ENCODE measurements at places on chromosomes 7 and 10.

GRCh38 chr10:102523250-102524029, 19.7 kb downstream of the SUFU start:
- DNase-seq: no peak

- no peak for DNase-seq
Observed at GRCh38 chr7:140539461-140539860, 60.2 kb upstream of the MKRN1 start.

GRCh38 chr10:107163076-107163855, 1.2 kb downstream of the SORCS1 start:
- DNase-seq: no peak

DNA sequence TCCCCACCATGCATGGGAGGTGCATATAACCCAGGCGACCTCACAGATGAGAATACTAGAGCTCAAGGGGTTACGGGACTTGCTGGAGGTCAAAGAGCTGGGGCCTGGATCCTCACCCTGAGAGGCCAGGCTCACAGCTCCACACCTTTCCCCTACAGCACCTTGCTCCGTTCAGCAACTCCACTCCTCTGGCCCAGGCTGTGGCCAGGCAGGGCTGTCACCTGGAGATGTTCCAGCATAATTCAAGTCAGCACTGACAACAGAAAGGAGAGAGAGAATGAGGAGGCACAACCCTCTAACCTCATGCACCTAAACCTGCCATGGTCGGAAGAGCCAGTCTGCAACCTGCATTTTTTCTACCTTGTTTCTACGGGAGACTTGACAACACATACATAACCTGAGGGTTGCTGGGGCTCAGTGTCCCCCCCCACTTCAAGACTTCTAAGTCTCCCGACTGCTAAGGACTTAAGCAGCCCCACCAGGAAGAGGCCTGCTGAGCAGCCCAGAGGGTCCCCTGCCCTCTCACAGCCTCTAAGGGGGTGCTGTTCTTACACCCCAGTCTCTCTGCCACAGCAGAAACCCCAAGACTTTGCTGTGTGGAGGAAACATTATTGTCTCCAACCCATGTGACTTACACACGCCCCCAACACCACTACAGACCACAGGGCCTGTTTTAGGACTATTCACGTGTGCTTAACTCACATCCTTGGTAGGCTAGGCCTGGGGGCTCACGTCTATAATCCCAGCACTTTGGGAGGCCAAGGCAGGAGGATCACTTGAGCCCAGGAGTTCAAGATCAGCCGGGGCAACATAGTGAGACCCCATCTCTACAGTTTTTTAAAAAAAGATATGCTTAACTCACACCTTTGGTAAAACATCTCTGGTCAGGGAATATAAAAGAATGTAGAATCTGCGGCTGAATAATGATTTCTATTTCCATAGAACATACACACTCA, 175.6 kb downstream of the FAM107B start:
- no peak for DNase-seq

- DNase-seq: no peak
Observed at GRCh38 chr10:48249004-48249762, 25.3 kb downstream of the FRMPD2 start.

- DNase-seq: no peak
Observed at GRCh38 chr10:27779462-27780015, 33.9 kb upstream of the MKX start.

GRCh38 chr10:46096909-46097575, 51.0 kb upstream of the MSMB start:
- no peak for DNase-seq

- DNase-seq: no peak
Observed at GRCh38 chr10:117653170-117653515, 110.6 kb downstream of the EMX2 start.

- no peak for DNase-seq
Observed at GRCh38 chr10:126781450-126782216, 111.1 kb upstream of the C10orf90 start.

DNA sequence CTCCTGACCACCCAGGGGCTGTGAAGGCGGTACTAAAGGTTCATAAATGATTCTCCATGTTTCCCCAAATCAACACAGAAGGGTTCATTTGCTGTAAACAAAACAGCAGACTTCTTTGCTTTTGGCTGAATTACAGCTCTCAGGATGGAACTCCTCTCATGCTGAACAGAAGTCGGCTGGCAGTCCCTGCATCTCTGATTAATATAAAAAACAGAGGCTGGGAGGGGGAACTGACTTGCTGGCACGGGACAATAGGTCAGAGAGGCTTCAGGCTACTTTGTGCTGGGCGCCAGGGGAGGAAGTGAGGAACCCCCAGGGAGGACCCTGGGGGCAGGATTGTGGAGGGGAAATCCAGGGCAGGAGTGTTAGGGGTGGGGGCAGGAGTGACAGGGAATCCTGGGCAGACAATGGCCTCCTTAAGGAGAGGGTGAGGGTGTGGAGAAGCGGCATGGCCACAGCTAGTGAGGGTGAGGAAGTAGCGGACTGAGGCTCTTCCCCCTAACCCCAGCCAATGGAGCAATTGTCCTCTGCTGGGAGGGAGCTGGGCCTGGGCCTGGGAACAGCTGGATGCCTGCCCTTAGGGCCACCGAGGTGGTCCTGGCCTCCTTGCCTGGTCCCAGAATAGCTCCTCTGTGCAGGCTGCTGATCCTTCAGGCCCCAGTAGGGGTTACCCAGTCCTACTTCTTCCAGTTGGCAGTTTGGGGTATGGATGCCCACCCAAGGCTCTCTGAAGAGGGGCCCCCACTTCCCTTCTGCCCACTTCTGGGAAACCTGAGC, 9.2 kb upstream of the SFRP5 start:
- DNase-seq: no peak

- DNase-seq: no peak
Observed at GRCh38 chr10:32341596-32341995, 5.4 kb downstream of the EPC1 start.

- DNase-seq: no peak
Observed at GRCh38 chr10:122632031-122632430, 67.6 kb downstream of the C10orf120 start.

DNA sequence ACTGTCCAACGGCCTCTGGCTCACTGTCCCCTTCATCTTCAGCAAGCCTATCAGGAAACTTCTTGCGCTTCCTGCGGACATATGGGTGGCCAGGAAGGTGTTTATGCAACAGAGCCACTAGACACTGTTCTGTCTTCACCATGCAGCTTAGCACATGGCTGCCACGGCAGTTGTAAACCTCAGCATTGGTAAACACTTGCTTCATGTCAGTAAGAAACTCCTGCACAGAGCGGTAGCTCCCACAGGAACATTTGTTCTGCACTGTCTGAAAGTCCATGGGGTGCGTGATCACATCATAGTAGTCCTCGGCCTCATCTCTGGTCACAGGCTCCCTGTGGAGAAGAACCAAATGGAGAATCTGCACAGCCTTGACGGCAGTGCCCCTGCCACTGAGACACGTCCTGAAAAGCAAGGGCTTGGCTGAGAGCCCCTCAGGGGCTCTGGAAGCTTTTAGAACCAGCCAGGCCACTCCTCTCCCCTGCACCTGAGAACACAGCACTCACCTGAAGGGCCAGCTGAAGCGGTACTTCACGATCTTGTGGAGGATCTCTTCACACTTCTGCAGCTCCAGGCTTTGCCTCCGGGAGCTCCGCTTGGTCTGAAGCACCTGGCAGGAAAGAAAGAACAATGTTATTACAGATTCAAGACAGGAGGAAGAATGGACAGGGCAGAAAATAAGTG, 8.8 kb downstream of the FZD9 start:
- DNase-seq: no peak

- DNase-seq: no peak
Observed at GRCh38 chr7:47906883-47907282, 41.4 kb downstream of the PKD1L1 start.

- no peak for DNase-seq
Observed at GRCh38 chr10:105914432-105914831, 1250.1 kb downstream of the SORCS1 start.

DNA sequence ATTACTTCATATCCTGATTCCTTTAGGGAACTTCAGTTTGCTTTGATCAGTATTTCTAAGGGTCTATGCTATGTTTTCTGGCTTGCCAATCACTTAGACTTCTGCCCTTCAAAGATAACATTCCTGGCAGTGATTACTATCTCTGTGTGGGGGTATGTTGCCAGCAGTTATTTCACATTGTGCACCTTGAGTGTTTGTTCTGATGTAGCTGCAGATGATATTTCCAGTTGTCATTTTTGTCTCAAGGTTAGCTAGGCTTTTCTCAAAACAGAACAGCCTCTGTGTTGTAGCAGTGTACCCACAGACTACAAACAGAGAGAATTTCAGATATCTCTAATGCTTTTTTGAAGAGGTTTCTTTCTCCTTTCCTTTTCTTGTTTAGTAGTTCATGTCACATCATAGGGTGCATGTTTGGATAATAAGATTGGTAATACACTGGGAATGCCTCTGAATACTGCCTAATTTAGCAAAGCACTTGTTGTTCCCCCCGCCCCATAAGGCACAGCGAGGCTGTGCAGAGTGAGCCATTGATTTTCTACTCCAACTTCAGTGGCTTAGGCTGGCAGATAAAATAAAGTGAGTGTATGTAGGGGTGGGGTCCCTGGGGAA, 134.7 kb upstream of the AGR3 start:
- DNase-seq: no peak

DNA sequence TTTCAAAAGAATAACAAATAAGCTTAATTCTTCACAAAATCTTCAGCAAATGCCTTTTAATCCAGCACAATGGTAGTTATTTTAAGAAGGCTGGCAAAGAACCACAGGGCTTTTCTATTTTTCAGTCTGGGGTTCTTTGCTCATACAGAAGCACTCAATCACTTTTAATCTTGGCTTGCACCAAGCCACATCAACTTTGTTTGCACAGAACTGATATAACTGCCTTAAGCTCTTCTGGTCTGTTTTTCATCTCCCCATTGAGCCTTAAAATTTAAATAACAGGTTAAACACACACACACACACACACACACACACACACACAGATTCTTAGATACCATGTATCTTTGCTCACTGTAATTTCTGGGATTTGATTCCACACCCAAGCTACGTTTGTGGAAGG, 377.0 kb downstream of the GATA3 start:
- DNase-seq: no peak

- DNase-seq: no peak
Observed at GRCh38 chr10:44056967-44057805, 327.7 kb downstream of the CXCL12 start.

- no peak for DNase-seq
Observed at GRCh38 chr10:86387178-86387794, 20.7 kb upstream of the GRID1 start.

- no peak for DNase-seq
Observed at GRCh38 chr7:4744391-4745264, 30.8 kb upstream of the AP5Z1 start.

GRCh38 chr7:19558527-19558926, 150.3 kb downstream of the POLR1F start:
- no peak for DNase-seq

- DNase-seq: no peak
Observed at GRCh38 chr7:57432583-57432982, 17.4 kb upstream of the ZNF716 start.

DNA sequence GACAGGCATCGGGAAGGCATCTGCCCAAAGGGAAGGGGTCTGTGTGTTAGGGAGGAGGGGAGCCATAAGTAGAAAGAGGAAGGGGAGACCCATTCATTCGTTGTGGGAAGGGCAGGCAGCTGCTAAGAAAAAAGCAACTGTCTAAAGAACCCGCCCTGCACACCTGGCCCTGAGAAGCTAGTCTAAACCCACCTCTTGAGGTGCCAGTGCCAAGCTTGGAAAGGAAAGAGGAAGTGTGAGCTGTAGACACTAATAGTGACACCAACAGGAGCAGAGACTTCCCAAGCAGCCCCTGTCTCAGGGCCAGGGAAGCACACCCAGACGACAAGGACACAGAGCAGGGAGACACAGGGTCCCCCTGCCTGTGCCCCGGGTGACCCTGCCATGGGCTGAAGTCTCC, 40.8 kb upstream of the PRSS58 start:
- DNase-seq: no peak

DNA sequence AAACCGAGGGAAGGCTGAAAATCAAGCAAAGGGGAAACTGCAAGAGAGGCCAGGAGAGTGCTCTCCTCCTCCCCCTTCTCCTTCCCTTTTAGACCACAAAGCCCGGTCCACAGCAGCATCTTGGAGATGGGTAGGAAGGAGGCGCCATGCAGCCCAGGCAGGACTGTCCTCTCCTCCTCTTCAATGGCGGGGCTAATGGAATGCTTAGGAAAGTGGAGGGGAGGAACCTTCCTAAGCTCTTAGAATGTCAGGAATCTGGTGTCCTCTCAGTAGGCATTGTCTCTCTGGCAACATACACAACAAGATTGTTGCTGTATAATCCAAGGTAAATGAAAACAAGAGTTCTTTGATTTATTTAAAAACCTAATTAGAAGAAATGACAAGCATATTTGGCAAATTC, 185.1 kb downstream of the DGKI start:
- no peak for DNase-seq

DNA sequence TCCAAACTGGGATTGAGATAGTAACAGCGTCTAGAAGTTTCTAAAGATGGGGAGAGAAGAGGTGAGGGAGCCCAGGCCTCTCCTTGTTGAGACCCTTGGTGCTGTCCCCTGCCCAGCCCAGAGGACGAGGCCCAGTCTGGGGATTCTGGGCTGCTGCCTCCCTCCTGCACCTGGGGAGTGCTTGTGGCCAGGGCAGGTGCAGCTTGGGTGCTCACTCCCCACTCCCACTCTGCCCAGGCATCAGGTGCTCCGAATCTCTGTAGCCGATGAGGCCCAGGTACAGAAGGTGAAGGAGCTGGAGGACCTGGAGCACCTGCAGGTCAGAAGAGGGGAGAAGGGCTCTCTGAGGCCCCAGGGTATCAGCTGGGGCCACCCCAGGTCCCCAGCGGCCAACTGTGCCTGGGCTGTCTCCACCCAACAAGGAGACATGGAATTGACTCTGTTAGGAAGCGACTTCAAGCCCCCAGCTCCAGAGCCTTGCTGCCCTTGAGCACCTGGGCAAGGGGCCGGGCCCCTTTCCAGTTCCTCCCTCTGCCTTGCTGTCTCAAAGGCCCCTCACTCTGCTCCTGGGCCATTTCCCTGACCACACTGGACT, 664 bp downstream of the CPA1 start:
- no peak for DNase-seq

DNA sequence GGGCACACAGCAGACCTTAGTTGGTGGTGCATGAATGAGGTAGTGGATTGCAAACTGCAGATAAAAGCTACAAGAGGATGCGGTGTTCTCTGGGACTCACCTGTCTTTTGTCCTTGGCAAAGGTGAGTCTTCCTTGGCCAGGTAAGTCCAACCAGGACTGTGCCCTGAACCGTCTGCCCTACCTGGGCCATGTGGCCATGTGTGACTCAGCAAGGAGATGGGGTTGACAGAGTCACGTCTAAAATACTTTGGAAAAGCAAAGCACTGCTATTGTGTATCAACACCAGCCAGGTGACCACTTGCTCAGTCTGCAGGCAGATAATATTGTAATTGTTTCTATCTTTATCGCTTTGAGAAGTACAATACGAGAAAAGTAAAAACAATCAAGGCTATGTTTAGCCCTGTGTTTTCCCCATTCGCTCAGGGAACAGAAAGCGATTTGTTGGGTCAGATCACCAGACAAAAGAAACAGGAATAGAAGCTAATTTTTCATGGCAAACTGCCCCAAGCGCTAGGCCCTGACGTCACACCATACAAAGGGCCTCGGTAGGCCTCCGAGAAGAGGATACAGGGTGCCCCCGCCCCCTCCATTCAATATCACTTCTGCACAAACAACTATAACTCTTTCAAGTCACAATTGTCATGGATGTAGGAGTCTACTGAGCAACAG, 57.3 kb downstream of the FAM53B start:
- DNase-seq: no peak
